Fibroblast of lung (primary cell): ENCODE measurements at places on chromosomes 3 and 15. TPM values are rescaled to one million over a fixed set of nuclear protein-coding genes. Genes with fewer than 3 reads are reported as not detected.
A peak's percentile ranks its signal among the peaks of the same experiment; 100 is the strongest.

HERC2 gene
- polyA plus RNA-seq, result 12.4 and 16.7 TPM in 2 replicates

MCF2L2 gene
- polyA plus RNA-seq, result 0.05 and 0.08 TPM in 2 replicates

ITGA11 gene
- 2.6 and 21.5 TPM in 2 replicates for polyA plus RNA-seq

DNA sequence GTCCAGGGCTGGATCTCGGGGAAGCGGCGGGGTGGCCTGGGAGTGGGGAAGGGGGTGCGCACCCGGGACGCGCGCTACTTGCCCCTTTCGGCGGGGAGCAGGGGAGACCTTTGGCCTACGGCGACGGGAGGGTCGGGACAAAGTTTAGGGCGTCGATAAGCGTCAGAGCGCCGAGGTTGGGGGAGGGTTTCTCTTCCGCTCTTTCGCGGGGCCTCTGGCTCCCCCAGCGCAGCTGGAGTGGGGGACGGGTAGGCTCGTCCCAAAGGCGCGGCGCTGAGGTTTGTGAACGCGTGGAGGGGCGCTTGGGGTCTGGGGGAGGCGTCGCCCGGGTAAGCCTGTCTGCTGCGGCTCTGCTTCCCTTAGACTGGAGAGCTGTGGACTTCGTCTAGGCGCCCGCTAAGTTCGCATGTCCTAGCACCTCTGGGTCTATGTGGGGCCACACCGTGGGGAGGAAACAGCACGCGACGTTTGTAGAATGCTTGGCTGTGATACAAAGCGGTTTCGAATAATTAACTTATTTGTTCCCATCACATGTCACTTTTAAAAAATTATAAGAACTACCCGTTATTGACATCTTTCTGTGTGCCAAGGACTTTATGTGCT is 527 bp downstream of the B2M start:
- peaks cover 11% of the 10 kb centered on the region for H3K36me3 ChIP-seq
- peak; percentile 35 for DNase-seq
- H3K4me1 ChIP-seq, result peaks cover 2% of the 10 kb centered on the region
- peak overlapping the region; percentile 99 for H3K27ac ChIP-seq

CD200 gene
- 0.22 and 2.5 TPM in 2 replicates for polyA plus RNA-seq

INKA1 gene
- polyA plus RNA-seq, result 2.9 and 6.5 TPM in 2 replicates

DNA sequence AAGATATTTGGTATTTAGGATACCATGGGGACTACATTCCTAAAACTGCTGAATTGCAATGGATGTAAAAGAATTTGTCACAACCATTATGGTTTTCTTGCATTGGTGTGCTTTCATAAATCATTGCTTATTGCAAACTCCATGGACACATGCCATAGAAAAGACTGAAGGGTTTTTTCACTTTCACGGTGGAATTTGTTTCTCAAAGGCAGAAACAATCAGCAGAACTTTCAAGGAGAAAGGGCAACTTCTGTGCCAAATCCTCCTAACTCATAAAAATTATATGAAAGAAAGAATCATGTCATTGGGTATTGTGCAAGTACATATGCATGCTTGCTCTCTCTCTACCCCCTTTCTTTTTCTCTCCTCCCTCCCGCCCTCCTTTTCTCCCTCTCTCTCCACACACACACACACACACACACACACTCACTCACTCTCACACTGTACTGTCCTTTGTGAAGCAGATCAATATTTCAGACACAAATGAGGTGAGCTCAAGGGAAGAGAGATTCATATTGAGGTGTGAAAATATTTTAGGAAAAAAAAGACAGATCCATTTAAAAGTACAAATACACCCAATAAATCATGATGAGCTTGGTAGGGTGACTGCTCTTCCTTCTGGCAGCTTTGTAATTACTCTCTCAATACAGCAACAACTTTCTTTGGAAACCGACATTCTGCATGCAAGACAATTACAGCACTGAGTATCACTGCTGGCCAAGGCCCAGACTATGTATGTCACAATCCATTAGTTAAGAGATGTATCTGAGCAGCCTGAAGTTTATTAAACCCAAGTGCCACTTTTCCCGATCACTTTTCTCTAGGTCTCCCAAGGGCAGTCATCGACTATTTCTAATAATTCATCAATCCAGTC is 492.6 kb downstream of the TUSC7 start:
- H3K36me3 ChIP-seq, result no peaks in the 10 kb centered on the region
- no peak for DNase-seq
- H3K4me3 ChIP-seq, result no peak overlapping the region
- H3K4me1 ChIP-seq, result no peaks in the 10 kb centered on the region

NANOGP8 gene
- not detected in 2 replicates for polyA plus RNA-seq

GRCh38 chr3:123751433-123751832 is 132.7 kb downstream of the MYLK start:
- H3K27ac ChIP-seq, result peak overlapping the region; percentile 94
- peaks cover 30% of the 10 kb centered on the region for H3K4me1 ChIP-seq
- H3K36me3 ChIP-seq, result peaks cover 11% of the 10 kb centered on the region
- DNase-seq, result no peak
- H3K27me3 ChIP-seq, result no peaks in the 10 kb centered on the region

- no peak overlapping the region for H3K4me3 ChIP-seq
- H3K27me3 ChIP-seq, result no peaks in the 10 kb centered on the region
- no peak for DNase-seq
- no peaks in the 10 kb centered on the region for H3K4me1 ChIP-seq
Measured at GRCh38 chr3:5292512-5292911, 105.0 kb downstream of the EDEM1 start.

- no peak overlapping the region for H3K27ac ChIP-seq
- peaks cover 7% of the 10 kb centered on the region for H3K4me1 ChIP-seq
- H3K4me3 ChIP-seq, result no peak overlapping the region
- no peaks in the 10 kb centered on the region for H3K36me3 ChIP-seq
Measured at GRCh38 chr15:58309963-58310928, 121.5 kb upstream of the LIPC start.

DNA sequence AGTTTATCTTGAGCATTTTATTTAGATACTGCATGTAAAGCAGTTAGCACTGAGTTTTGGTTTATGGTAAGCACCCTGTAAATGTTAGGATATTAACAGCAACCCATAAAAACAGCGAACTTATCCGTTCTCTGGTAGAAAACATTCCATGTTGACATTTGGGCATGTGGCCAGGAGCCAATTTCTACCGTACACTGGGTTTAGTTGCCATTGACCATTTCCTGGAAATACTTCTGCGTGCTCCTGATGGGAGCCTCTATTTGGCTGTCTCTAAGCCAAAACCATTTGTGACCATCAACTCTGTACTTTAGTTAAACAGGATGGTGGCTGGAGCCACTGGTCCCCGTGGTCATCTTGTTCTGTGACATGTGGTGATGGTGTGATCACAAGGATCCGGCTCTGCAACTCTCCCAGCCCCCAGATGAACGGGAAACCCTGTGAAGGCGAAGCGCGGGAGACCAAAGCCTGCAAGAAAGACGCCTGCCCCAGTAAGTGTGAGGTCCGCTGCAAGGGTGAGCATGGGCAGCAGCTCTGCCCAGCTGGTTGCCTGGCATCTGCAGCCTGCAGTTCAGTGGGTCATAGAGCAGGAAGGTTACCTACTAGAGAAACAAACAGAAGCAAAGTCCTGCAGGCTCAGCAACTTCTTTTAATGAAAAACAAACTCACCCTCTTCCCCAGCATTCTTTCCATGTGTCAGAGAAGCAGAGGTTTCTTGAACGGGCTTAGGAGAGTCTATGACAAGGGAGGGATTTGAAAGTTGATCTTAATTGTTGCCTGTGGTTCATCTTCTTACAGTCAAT is 7.1 kb downstream of the THBS1 start:
- H3K27me3 ChIP-seq, result no peaks in the 10 kb centered on the region
- peaks cover 9% of the 10 kb centered on the region for H3K4me1 ChIP-seq
- H3K36me3 ChIP-seq, result peaks cover 55% of the 10 kb centered on the region
- DNase-seq, result peak; percentile 29
- no peak overlapping the region for H3K4me3 ChIP-seq
